ENCODE measurements at places on chromosomes 6 and 20.
A peak's percentile ranks its signal among the peaks of the same experiment; 100 is the strongest.

DNA sequence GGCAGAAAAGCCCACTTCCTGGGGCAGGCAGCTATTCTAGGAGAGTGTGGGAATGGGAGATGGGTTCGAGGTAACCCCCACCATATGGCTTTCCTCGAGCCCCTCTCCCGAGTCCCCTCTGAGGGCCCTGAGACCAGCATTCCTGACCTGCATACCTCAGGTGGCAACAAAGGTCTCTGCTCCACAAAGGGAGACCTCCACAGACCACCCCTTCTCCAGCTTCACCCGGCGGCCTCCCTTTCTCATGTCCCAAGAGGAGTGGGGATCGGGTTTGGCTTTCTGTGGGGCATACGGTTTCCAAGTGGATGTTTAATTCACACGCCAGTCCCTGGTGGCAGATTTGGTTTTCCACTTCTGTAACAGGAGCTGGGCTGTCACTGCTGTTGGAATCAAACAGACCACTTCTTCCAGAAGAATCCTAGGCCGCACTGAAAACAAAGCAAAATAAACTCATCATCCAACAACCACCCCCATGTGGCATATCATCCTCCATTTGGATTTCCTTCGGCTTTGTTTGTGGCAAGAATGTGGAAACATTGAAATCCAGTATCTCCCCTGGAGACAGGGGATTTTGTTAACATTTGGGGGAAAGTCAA lies 83.2 kb downstream of the DLL1 start:
- no peaks in the 10 kb centered on the region for H3K36me3 ChIP-seq
- H3K27ac ChIP-seq: no peak overlapping the region
- DNase-seq: peak; percentile 30
- no peaks in the 10 kb centered on the region for H3K27me3 ChIP-seq
- H3K4me3 ChIP-seq: no peak overlapping the region

DNA sequence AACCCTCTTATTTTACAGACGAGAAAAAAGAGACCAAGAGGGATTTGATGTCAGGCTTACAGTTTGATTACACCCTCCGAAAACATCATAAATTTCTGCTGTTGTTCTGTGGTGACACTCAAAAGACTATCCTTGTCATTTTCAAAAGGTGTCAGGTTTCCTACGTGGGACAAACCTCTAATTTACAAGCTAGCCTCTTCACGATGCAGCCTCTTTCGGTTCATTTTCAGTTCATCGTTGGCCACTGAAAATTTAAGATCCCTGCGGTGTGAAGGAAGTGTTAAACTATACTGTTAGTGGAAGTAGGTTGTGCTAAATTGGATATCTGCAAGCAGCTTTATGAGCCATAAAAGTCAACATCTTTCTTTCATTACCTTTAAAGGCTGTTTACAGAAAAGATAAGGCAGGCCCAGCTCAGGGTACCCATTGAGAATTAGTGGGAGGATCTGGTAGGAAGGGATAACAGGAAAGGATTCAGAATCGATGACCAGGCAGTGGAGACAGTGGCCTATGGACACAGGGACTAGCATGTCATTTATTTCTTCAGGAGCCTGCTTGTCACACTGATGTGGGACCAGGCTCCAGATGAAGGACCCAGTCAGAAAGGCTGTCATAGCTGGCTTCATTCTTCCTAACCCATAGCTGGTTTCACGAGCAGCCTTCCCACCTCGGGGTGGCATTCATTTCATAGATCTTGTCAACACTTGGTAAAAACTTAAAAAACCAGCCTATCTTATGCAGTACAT lies 329.1 kb upstream of the SOX4 start:
- H3K36me3 ChIP-seq: no peaks in the 10 kb centered on the region
- H3K4me3 ChIP-seq: no peak overlapping the region
- no peaks in the 10 kb centered on the region for H3K27me3 ChIP-seq

GRCh38 chr6:15474196-15474595 lies 188.6 kb downstream of the DTNBP1 start:
- peaks cover 5% of the 10 kb centered on the region for H3K4me1 ChIP-seq
- peaks cover 35% of the 10 kb centered on the region for H3K36me3 ChIP-seq
- no peak overlapping the region for H3K4me3 ChIP-seq
- no peaks in the 10 kb centered on the region for H3K27me3 ChIP-seq
- no peak overlapping the region for H3K27ac ChIP-seq

- no peak for DNase-seq
- H3K4me1 ChIP-seq: peaks cover 2% of the 10 kb centered on the region
- H3K4me3 ChIP-seq: peak overlapping the region; percentile 67
- no peak overlapping the region for H3K27ac ChIP-seq
- H3K36me3 ChIP-seq: peaks cover 7% of the 10 kb centered on the region
Measured at GRCh38 chr20:62143957-62144825, 622 bp downstream of the SS18L1 start.

DNA sequence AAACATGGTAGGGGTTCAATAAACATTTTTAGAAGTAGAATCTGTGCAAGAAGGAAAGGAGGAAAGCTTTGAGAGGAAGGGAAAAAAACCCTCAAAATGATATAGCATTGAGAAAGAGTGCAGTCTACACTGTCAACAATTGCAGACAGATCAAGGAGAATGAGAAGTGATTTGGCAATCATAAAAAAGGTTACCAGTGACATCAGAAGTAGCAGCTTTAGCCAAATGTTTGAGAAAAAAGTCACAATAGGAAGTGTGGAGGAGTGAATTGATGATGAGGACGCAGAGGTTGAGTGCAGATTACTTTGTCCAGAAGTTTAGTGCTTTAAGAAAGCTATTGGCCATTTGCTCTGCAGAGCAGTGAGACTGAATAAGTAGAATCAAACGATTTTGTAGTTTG lies 155.0 kb downstream of the GJA1 start:
- H3K27me3 ChIP-seq: no peaks in the 10 kb centered on the region
- no peaks in the 10 kb centered on the region for H3K4me1 ChIP-seq
- no peak for DNase-seq

GRCh38 chr6:64330694-64331307 lies 695.2 kb downstream of the PHF3 start:
- no peak overlapping the region for H3K27ac ChIP-seq
- no peaks in the 10 kb centered on the region for H3K27me3 ChIP-seq
- H3K4me3 ChIP-seq: no peak overlapping the region
